B cell (primary cell): ENCODE measurements at places on chromosomes 16 and 17.

DNA sequence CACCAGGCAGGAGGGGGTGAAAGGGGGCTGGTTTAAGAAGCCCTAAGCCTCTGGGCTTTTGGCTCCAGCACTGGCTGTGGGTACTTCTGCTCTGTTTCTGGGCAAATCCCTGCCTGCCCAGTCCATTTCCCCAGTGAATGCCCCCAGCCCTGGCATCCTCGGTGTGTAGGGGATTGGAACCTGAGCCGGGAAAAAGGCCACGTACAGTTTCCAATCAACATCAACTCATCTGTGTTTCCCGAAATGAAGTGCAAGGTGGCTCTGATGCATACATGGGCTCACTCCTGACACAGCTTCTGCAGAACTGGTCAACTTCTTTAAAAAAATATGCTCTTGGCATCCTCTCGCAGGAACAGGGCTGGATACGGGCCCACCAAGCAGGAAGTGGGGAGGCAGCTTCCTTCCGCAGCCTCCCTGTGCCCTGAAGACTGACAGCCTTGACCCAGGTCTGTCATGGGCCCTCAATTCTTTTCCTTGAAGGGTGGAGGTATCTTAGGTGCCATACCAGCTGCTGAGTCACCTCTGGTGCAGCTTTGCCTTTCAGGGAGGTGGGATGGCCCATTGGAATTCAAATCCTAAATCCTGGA is 73.3 kb downstream of the N4BP1 start:
- no peak for DNase-seq

GRCh38 chr17:28363776-28364650 is 986 bp downstream of the SEBOX start:
- no peak for DNase-seq

DNA sequence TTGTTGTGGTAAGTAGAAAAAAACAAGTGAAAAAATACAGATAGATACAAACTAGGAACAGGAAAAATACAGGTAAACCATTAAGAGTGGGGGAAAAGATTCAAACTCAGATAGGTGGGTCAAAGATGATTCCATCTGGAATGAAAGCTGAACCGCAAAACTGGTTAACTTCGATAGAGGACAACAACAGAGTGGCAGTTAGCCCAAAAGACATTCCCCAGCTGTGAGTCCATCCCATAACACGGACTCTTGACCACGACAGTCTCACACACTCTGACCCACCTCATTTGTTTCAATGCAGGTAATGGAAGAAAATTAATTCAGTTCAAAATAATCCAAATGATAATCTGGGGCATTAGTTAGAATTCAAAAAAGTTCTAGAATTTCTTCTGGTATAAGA is 13.5 kb downstream of the ELAC2 start:
- no peak for DNase-seq

- peak; percentile 40 for DNase-seq
Observed at GRCh38 chr16:90026135-90026534, 6.9 kb upstream of the DBNDD1 start.

DNA sequence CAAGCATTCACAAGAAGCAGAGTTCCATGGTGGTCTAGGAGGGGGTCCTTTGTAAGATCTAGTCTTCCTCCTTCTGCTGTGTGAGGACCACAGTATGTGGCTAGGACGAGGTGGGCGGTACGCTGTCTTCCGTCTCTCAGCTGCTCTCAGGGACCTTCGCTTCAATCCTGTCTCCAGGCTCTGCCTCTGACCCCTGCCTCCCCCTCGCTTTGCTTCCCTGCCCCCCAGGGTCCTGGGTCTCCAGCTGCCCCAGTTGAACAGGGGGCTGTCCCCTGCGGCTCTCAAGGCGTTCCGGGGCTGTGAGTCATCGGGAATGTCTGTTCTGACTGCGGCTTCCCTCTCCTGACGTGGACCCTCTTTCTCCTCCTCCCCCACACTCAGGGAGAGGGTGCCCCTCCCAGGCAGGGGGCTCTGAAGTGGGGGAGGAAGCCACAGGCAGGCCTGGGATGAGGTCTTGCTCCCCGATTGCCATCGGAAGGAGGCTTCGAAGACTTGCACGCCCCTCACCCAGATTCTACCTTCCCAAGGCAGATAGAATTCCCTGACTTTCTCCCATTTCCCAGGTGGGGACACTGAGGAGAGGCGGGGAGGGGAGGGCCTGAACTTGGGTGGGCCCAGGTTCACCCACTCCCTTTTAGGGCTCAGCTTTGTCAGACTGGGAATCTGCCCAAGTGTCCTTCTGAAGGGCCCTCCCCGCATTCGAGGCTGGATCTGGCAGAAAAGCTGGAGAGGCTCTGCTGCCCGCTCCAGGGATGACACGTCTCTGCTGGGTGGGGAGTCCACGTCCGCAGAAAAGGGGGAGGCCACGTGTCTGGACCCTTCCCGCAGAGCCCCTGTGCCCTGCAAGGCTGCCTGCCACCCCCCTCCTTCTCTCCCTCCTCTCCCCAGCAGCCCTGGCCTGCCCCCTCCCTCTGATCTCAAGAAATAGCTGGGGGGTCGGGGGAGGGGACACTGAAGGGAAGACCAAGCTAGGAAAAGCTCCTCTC is 9.1 kb upstream of the COL1A1 start:
- DNase-seq, result no peak

- DNase-seq, result no peak
Observed at GRCh38 chr16:85969159-85969558, 70.2 kb downstream of the IRF8 start.

DNA sequence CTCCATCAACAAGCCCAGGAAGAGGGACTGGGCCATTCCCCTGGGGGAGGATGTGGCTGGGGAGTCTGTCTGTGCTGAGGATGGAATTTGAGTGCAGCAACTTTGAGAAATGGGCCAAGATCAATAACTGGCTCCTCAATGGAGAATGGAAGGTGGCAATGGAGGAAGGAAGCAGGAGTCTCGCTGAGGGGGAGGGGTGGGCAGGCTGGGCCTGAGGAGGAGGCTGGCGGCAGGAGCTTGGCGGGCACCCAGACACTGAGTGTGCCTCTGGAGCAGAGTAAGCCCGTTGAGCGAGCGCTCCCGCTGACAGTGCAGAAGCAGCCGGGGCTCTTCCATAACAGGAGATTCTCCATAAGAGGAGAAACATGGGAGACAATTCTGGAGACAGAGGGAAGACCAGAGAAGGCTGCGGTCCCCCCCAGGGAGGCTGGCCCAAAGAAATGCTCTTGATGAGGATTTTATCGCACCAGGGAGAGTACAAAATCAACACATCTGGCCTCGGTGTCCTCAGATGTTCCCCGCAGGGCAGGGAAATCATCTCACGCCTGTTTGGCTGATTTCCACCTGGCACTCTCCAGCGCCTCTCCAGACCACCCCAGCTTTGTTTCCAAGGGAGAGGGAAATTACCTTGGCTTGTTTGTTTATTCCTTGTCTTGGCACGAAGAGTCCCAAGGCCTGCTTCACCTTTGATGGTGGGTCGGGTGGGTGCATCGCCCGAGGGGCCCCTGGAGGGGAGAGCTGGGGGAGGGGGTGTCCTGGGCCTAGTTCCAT is 2.8 kb upstream of the MMP15 start:
- no peak for DNase-seq

- no peak for DNase-seq
Observed at GRCh38 chr16:30430428-30430970, 669 bp upstream of the DCTPP1 start.

DNA sequence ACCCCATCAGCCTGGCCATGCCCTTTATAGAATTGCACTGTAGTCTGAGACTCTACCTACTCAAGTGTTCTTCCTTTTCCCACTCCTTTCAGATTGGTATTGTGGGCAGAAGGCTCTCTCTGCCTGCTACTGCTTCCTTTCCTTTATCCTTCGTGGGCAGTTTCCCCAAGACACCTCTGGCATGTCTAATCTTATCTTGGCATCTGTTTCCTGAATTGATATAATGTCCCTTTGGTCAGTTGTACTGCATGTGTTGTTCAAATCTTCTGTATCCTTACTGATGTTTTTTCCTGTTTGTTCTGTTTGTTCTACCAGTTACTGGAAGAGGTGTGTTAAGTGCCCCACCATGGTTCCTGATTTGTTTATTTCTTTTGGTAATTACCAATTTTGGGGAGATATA is 29.5 kb upstream of the MSI2 start:
- DNase-seq, result no peak

DNA sequence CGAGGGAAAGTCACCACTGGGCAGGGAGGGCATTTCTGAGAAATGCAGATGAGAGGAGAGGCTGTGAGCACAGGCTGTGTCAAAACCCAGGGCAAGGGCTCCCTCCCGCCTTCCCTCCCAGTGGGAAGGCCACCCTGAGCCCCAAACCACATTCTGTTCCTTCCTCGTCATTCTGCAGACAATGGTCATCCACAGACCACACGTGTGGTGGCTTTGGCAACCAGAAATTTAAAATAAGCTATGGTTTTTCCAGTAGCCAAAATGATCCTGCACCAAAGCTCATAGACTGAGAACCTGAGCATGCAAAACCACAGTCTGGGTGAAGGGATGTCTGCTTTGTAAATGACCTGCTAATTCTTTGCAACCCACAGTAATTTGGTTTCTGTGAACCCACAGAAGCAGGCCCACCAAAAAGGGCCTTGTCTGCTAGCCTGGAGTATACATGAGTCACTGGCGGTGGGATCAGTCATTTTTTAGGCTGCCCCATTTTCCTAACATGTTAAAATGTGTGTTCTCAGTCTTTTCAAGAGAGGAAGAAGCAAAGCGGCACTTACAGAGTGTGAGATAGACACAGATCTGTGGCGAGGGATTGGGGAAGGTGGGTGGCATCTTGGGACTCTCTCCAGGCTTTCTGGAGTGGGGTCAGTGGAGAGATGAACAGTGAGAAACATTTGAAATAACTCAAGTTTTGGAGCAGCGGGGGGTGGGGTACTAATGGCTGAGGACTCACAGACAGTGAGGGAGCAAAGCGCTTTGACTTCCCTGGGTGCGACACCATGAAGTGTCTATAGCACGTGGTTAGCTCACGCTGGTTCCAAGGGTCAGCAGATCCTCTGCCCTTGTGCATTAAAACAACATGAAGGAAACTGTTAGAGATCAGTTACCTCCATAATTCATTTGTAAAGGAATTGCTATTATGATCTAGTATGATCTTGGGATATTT is 20.5 kb downstream of the GRB7 start:
- peak; percentile 58 for DNase-seq

- DNase-seq, result peak; percentile 61
Observed at GRCh38 chr17:64491034-64491860, 5.6 kb downstream of the POLG2 start.

DNA sequence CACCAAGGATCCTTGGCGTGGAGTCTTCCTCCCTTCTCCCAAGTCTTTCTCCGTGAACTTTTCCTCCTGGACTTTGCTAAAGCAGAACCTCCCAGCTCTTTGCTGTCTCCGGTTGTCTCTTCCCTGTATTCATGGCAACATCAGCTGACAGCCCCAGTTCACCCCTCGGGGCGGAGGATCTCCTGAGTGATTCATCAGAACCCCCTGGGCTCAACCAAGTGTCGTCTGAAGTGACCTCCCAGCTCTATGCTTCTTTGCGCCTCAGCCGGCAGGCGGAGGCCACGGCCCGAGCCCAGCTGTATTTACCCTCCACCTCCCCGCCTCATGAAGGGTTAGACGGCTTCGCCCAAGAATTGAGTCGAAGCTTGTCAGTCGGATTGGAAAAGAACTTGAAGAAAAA is 943 bp downstream of the CNTROB start:
- DNase-seq, result peak; percentile 44

DNA sequence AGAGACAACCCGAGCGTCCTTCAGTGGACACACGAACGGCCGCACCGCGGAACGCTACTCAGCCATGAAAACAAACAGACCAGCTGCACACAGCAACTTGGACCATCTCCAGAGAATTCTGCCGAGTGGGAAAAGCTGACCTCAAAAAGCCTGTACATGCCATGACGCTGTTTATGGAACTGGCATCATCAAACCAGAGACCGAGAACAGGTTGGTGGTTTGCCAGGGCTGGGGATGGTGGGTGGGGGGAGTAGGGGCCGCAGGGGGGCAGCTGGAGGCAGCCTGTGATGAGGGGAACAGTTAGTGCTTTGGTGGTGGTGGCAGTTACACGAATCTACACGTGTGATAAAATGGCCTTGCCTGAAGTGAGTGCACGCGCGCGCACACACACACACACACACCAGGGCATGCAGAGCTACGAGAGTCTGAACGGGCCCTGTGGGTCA is 169.8 kb downstream of the LAT start:
- DNase-seq, result no peak

DNA sequence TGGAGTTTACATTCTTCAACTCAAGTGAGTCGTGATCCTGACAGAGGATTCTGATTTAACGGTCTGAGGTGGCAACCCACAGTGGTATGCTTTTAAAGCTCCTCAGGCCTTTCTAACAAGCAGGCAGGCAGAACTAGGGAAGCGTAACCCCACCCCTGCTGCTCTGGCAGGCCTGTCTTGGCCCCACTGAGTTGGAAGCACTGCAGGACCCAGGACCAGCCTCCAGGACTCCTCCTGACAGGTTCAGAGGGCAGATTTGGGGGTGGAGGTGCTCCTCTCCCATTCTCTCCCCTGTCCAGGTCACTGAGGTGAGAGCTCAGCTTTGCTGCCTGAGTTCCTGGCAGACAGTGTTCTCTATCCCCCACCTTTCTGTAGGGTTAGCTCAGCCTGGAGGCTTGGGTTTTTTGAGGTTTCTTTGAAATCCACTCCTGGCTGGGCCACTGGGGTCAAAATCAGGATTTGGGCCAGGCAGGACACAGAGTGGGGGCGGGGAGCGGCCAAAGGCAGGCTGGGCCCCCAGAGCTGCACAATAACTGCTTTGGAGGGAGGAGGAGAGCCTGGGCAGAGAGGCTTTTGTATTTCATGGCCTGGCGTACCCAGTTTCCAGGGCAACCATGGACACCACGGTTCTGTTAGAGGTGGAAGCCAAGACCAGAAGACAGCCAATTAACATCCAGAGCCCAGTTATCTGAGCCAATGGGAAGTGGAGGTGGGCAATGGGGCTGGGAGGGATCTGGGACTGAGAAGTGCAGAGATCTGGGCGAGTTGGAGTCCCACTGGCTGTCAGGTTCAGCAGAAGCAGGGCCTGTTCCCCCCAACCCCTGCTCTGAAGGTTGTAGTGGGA is 9.5 kb downstream of the MRPL27 start:
- no peak for DNase-seq

- no peak for DNase-seq
Observed at GRCh38 chr16:65782611-65783600, 583.6 kb upstream of the CDH5 start.

DNA sequence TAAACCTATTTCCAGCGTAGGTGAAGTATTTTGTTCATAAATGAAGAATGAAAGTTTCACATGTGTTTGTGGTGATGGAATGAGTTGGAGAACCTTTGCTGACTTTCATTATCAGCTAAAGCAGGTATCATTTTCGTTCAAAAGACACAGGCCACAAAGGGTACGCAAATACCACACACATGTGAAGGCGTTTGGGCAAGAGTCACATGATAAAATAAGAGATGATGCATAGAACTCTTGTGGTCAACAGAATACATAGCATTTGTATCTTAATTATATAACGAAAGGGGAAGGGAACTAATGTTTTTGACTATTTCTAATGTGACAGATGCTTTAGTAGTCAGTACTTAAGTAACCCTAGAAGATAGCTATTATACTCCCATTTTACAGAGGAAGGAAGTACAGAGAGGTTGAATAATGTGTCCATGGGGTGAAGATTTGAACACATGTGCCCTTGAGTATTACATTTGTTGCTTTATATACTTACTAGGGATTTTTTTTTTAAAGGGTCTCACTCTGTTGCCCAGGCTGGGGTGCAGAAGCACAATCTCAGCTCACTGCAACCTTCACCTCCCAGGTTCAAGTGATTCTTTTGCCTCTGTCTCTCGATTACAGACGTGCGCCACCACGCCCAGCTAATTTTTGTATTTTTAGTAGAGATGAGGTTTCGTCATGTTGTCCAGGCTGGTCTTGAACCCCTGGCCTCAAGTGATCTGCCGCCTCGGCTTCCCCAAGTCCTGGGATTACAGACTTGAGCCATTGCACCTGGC is 4.8 kb downstream of the RPA1 start:
- DNase-seq, result peak; percentile 69
